ENCODE measurements at places on chromosomes 3 and 15.
A peak's percentile ranks its signal among the peaks of the same experiment; 100 is the strongest.

DNA sequence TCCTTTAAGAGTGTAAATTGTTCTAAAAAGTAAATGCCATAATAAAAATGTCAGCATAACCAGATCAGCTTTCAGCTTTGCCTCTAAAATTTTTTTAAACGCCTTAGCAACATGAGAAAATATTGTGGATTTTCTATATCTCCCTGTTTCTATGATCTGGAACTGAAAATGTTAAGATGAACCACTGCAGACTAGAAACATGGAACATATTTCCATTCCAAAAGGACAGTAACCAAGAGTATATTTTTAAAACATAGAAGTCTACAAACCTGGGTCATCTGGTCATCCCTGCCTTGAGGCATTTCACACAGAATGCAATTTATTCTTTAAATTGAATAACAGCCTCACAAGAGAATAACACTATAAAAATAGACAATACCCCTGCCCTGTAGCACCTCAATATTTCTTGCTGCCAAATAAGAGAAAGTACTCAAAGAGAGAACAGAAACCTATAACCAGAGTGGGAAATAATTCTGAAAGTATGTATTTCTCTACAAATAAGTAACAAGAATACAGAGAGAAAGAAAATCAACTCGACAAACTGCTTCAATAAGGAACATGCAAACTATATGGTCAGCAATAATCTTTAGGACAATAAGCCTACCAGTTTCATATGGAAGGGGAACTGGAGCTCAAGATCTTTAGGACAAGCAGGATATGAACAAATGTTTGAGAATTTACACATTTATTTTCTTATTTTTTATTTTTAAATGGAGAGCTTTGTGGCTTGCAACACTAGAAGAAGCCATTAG lies 949.0 kb downstream of the EPHA3 start:
- no peak for DNase-seq

DNA sequence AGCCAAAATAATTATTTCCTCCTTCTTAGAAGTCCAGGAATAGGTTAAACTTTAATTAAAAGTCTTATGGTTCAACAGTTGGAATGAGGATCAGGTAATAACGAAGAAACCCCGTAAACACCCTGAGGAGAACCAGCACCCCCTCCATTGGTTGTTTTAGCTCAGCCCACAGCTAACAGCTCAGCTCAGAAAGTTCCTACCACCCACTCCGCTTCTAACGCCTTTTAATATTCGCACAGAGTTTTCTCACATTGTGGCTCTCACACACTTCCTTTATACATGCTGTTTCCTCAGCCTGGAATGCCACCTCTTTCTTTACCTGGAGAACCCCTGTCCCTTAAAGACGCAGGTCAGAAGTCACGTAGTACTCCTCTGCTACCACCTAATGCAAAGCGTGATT lies 17.0 kb downstream of the CX3CR1 start:
- DNase-seq: no peak

DNA sequence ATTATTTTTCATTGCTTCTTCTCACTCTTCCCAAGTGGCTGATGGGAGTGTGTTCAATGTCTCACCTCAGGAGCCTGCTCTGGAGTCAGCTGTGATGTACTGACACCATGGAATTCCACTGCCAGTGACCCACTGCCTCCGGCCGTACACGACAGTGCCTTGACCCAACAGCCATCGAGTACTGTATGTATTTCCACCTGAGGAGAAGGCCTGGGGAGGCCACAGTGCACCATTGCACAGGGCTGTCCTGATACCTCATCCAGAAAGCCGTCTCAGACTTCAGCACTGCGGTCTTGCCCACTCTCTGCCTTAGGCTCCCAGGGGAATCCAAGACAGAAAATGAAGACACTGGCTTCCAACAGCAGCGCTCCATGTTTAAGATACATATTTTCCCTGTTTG lies 51.4 kb upstream of the EIF1B start:
- no peak for DNase-seq

GRCh38 chr3:16101295-16102186 lies 72.9 kb upstream of the GALNT15 start:
- peak; percentile 6 for DNase-seq

GRCh38 chr15:29449136-29449535 lies 179.5 kb upstream of the NSMCE3 start:
- no peak for DNase-seq

DNA sequence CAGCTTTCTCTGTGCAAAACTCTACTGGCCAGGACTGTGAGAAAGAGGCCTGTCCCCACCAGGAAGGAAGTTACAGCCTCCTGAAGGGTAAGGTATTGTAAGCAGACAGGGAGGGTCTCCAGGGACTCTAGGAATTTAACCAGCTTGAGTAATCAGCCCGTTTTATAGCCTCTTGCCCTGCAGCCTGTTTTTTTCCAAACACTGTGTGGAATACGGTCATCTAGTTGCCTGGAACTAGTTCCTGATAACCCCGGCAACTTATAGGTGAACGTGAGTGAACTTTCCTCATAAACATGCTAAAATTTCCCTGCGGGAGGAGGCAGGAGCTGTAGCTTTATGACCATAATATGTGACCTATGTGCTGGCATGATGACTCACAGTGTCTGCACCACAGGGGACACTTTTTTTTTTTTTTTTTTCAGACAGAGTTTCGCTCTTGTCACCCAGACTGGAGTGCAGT lies 60.1 kb upstream of the DAZL start:
- no peak for DNase-seq

DNA sequence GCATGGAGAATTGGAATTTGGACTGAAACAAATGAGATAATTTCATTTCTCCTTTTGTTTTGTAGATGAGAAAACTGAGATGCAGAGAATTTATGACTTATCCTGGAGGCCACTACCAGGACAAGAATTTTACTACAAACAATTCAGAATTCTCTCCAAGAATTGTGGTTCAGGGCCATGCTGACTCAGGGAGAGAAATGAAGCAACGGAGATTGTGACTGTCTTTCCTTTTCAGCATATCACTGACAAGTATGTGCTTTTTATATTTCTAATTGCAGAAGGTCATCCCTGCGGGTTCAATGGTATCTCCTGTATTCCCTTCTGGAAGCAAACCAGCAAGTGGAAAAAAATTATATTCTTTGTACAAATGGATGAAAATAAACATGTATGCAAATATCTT lies 170.8 kb upstream of the MITF start:
- DNase-seq: no peak

DNA sequence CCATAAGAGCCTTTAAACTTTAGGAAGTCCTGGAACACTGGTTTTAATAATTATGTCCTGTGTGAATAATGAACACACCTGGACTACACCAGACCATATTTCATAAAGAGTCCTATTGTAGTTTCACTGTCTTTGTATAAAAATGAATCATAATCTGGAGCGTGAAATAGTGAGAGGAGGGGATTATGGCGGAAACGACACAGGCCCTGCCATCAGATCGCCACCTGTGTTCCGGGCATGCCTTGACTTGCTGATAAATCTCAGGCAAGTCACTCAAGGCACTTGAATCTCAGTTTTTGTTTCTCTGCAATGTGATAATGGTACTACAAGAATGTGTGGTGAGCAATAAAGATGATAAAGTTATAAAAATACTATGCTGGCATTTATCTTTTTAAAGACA lies 995.5 kb downstream of the MCTP2 start:
- DNase-seq: no peak

DNA sequence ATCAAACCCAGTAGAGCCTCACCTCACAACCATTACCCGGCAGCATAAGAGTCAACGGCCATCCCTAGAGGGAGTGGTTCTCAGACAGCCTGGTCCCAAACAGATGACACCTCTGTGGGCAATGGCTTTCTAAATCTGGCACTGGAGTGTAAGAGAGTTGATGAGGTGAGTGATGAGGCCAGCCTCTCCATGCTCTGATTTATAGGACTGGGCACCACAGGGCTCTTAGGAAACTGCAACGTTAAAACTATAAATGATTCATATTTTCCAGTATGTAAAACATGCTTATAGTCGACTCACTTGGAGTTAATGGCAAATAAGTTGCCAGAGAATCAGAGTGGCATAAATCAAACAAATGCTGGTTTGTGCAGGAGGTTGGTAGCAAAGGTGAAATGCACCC lies 187.7 kb downstream of the GREM1 start:
- no peak for DNase-seq

GRCh38 chr3:152480282-152480953 lies 211.7 kb downstream of the MBNL1 start:
- no peak for DNase-seq

GRCh38 chr3:48926425-48927392 lies 8.1 kb downstream of the ARIH2 start:
- DNase-seq: no peak

GRCh38 chr3:108030960-108031359 lies 59.9 kb downstream of the CD47 start:
- no peak for DNase-seq
